ENCODE measurements at places on chromosomes 1 and 21. TPM values are rescaled to one million over a fixed set of nuclear protein-coding genes. Genes with fewer than 3 reads are reported as not detected.

The DOP1B gene
- total RNA-seq, result 16.4 TPM

DNA sequence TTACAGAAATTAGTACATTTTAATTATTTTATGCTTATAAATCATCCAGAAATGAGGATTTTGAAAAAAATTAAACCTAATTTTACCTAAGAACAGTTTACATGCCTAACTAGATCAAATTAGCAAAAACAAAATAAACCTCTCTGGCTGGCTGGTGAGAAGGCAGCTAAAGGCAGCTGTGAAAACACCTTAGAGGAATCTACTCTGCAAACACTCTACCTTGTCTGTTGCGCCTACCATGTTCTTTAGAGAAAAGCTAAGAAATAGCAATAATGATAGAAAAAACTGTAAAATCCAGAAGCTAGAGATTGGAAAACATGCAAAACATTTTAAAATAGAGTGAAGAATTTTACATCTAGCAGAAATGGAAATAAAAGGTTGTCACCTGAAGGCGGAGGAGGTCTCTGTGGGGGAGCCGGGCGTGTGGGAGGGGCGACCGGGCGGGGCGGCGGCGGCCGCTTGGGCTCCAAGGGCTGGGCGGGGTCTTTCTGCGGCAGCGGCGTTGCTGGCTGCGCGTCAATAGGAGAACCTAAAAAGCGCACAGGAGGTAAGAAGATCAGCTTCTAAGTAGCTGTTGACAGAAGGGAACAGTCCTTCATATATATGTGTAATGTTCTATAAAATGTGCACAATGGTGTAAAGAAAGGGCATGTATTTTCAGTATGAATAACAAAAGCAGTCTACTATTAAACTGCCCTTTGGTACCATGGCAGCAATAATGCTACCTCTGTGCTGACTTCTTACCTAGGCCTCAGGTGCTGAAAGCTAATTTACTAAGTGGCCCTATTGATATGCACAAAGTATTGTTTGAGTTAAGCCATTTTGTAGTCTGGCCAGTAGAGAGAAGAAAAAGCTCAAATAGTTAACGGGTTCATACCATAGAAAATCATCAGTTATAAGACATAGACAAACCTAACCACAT, 33.3 kb upstream of the CFAP298 start:
- DNase-seq, result no peak

DNA sequence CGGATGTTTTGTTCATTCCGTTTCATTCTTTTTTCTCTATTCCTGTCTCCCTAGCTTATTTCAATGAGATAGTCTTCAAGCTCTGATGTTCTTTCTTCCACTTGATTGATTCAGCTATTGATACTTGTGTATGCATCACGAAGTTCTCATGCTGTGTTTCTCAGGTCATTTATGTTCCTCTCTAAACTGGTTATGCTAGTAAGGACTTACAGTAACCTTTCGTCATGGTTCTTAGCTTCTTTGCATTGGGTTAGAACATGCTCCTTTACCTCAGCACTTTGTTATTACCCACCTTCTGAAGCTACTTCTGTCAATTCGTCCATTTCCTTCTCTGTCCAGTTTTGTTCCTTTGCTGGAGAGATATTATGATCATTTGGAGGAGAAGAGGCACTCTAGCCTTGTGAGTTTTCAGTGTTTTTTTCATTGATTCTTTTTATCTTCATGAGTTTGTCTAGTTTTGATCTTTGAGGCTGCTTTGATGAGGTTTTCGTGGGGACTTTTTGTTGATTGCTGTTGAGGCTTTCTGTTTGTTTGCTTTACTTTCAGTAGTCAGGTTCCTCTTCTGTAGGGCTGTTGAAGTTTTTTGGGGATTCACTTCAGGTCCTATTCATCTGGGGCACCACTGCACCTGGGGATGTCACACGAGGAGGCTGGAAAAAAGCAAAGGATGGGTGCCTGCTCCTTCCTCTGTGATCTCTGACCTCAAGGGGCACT, 496.9 kb upstream of the LRRC7 start:
- DNase-seq, result no peak

GRCh38 chr1:3522564-3523265, 68.2 kb downstream of the ARHGEF16 start:
- no peak for DNase-seq

The JAM2 gene
- 3.7 TPM for total RNA-seq

The CYP2J2 gene
- total RNA-seq, result 0.24 TPM

The HSD17B7 gene
- total RNA-seq, result 23.0 TPM

DNA sequence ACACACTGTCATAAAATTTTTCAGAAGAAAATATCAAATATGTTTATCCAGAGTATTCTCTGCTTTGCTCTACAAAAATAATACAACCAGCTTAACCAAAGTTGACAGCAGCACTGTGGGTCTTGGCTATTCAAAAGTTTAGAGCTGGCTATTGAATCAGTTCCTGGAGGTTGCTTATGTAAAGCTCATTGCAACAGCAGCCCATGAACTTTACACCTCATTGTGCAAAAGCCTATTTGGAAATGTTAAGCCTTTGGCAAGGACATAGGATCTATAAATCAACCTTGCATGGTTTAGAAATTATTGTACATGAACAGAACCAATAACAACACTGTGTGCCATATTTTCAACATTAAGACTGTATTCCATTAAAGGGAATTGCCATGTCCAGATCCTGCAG, 714.9 kb downstream of the ADGRL2 start:
- no peak for DNase-seq

GRCh38 chr21:18153063-18153462, 91.6 kb upstream of the CHODL start:
- DNase-seq, result no peak
